ENCODE measurements at places on chromosomes 11 and 22.

DNA sequence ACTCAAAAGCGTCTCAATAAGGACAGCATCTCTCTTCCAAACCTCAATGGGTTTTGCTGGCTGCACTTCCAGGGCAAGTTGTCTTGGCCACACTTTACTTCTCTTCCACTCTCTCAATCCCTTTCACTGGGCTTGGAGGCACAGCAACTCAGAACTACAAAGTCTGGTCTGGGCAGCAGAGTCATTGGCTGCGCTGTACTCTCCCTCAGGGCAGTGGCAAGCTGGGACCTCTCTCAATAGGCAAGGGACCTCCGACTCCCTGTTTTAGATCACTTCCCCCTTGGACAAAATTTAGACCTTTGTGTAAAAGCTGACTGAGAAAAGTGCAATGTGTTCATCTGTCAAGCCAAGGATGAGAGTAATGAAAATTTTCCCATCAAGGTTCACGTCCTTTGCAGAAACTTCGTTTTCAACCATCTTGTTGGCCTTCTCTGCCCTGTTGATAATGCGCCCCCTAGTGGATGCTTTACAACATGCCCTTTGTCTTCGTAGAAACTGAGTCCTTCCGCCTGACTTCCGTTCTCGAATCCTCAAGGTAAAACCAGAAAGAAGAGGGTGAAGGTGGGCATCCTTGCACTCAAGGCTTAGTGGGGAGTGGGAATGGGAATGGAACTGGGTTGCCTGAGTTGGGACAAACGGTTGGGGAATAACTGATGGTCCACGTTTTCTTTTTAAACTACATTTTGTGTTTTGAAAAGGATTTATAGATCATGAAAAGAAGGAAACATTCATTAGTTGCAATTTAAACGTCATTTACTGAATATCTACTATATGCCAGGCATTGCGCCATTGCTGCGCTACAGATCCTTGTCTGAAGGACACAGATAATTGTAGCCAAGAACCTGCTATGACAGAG is 99.1 kb downstream of the CD44 start:
- DNase-seq: peak; percentile 88

GRCh38 chr22:19146215-19146968 is 1.9 kb upstream of the ESS2 start:
- no peak for DNase-seq

DNA sequence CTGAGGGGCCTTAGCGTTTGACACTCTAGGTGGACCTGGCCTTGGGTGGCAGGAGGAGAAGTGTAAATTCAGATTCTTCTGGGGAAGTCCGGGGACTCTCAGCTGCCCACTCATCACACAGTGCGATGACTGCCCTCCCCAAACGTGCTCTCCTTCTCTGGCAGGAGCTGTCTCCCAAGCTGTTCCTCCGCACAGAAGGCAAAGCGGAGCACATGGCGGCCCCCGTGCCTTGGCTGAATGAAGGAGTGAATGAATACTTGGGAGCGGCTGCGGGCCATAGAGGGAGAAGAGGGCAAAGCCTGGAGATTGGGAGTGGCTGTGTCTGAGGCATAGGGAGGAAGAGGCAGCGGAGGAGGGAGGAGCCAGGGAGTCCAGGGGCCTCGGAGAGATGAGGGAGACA is 6.9 kb upstream of the NAA40 start:
- DNase-seq: no peak

DNA sequence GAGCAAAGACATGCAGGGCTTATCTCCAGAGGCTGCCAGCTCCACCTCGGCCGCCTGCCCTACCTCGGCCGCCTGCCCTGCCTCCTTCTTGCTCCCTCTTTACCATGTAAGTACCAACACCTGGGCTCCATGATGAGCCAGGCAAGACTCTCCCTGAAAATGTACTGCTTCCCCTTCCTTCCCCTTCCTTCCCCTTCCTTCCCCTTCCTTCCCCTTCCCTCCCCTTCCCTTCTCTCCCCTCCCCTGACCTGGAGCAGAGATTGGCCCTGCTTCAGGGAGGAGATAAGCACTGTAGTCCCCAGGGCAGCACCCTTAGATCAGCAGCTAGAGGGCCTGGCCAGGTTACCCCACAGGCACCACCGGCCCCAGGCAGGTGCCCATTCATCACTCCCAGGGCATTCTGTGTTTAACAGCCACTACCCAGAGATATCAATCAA is 25.4 kb upstream of the ADORA2A start:
- DNase-seq: no peak

DNA sequence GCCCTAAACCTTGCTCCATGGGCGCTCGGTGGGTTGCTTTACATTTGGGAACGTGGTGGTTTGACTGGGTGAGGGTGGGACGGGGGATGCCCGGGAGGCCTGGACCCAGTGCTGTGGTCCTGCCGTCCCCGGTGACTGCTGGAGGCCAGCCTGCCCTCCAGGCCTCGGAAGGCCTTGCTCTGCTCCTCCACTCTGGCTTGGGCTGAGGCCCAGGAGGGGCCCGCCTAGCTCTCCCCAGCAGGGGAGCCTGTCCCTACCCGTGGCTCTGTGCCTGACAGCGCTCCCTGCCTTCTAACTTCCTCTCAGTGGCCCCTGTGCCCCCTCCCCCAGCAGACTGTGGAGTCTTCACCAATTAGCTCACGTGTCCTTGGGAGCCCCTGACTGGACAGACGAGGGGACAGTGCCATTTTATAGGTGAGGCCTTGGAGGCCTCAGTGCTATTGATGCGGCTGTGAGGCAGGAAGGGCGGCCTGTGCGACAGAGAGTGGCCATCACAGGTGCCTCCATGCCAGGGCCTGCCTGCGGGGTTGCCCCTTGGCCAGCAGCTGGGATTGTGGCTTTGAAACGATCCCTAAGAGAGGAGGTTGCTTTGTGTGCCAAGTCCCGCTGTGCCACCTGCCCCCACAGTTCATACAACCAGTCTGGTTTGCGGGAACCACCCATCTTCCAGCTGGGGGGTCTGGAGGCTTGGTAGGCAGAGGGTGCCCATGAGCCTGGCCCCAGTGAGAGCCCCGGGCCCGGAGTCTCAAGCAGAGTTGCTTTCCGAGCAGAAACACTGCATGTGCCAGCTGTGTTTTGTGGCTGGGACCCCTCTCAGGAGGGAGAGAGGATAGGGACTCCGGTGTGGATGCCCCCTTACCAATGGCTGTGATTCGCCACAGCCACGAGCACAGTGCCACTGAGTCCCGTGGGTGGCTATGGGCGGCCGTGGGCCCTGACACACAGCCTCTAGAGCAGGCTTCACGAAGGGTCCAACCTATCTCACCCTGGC is 17.7 kb downstream of the TPCN2 start:
- DNase-seq: no peak

DNA sequence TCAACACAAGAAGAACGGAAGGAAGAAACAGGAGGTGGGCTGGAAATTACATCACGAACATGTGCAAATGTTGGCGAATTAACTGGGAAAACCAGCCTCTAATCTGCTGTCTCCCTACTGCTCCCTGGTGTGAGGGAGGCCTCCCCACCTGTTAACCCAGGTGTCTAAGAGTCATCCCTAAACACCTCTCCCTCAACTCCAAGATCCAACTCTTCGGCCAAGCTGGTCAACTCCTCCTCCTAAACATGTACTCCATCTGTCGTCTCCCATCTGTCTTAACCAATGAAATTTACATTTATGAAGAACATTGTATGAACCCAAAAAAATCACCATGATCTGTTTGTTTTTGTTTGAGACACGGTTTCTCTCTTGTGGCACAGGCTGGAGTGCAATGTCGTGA is 154.2 kb downstream of the LARGE1 start:
- DNase-seq: no peak

DNA sequence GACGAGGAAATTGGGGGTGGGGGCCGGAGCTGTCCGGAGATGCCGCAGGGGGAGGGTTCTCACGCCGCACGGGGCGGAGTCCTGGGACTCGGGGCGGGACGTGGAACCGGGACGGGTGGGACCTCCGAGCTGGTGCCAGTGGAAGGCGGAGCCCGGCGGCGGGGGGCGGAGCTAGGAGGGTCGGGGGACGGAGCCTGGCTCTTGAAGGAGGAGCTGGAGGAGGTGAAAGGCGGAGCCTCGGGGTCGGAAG is 271 bp downstream of the FKBP2 start:
- peak; percentile 100 for DNase-seq

DNA sequence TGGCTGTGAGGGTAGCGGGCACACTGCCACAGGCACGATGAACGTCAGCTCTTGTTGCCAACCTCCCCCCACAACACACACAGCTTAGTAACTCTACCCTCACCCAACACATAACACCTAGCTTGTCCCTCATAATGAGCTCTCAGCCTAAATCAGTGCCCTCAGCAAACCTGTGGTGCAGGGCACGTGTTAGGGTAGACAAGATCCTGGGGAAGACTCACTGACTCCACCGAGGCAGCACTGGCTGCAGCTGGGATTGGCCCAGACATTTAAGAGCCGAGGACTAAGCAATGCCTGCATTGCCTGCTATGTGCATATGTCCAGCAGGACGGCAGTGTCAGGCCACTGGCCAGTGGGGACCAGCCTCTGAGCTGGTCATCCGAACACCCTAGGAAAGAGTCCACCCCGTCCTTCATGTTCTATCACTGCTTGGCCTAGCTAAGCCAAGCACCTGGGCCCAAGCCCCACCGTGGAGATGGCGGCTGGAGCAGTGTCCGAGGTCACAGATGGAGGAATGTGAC is 32.9 kb upstream of the TRIM29 start:
- DNase-seq: no peak

DNA sequence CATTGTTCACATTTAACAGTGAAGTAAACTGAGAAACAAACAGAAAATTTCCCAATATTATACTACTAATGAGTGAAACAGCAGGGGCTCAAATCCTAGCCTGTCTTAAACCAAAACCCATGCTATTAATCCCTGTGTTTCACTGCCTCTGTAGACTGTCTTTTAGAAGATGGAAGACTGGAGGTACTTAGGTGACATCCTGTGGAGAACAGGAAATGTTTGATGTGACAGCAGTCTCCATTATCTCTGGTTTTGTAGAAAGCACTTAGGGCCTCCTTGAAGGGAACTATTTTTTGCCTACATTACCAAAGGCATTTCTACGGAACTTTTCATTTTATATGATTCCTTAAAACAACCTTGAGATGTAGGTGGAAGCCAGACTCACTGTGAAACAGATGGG is 288.1 kb upstream of the SORL1-AS1 start:
- DNase-seq: no peak

DNA sequence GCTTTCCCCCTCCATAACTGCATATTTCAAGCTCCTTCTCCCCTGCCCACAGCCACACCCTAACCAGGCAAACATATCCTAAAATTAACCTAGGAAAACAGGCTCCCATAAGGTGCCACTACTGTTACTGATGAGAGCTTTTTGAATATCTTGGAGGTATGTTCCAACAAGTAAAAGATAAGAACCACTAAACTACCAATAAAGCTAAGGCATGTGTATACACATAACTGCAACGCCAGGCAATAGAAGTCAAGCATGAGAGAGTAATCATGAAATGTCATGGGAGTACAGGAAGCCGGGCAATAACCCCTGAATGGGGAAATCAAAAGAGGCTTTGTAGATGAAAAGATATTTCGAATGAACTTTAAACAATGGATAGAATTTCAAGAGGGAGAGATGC is 9.3 kb downstream of the MMP13 start:
- no peak for DNase-seq

GRCh38 chr11:44591557-44591956 is 26.1 kb downstream of the CD82 start:
- no peak for DNase-seq

DNA sequence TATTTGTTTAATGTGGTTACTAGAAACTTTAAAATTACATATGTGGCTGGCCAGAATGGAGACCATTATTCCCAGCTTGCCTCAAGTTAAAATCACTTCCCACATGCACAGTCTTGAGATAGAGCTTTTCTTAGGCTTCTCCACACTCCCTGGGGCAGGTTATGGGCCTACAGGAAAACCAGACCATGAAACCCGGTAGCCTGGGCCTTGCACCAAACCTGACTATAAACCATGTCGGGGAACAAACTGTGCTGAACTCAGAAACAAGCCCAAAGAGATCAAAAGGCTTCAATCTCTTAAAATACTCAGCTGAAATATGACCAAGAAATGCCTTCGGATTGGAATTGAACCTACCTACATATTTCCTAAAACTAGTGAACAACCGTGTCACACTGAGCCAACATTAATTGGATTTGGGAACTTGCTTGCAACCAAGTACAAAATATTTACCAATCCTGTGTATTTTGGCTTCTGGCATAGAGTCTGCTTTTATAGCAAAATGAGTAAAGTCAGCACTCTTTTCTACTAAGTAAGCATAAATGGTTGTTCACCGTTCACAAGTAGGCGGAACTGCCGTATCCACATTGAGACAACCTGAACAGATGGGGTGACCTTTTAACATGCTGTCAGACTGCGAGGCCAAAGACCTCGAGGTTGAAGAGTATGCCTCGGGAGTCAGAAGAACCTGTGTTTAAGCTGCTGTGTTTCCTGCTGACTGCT is 199.5 kb downstream of the FAM76B start:
- DNase-seq: no peak

GRCh38 chr22:46280063-46280817 is 12.4 kb downstream of the TTC38 start:
- DNase-seq: no peak

DNA sequence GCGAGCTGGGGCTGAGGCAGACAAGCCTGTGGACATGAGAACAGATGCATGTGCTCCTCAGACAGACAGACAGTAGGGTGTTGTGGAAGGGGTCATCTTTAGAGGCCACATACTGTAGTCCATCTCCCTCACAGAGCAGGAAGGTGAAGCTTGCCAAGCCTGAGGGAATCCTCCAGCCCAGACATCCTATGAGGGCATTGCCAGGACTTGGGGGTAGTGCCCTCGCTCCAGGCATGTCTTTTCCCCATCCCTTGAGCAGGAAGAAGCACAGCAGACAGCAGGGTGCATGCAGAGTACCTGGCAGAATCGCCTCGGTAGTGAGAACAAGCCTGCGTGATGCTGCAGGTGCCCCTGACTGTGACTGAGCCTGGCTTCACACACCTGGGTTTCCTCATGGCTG is 66.5 kb upstream of the CLDN5 start:
- DNase-seq: no peak

- no peak for DNase-seq
Observed at GRCh38 chr22:37132773-37133172, 16.9 kb downstream of the IL2RB start.

GRCh38 chr11:3197044-3197695 is 21.4 kb downstream of the MRGPRG start:
- DNase-seq: no peak

GRCh38 chr11:56910785-56911184 is 77.9 kb upstream of the OR5AK2 start:
- no peak for DNase-seq

- DNase-seq: no peak
Observed at GRCh38 chr11:115739146-115739545, 234.9 kb upstream of the CADM1 start.

DNA sequence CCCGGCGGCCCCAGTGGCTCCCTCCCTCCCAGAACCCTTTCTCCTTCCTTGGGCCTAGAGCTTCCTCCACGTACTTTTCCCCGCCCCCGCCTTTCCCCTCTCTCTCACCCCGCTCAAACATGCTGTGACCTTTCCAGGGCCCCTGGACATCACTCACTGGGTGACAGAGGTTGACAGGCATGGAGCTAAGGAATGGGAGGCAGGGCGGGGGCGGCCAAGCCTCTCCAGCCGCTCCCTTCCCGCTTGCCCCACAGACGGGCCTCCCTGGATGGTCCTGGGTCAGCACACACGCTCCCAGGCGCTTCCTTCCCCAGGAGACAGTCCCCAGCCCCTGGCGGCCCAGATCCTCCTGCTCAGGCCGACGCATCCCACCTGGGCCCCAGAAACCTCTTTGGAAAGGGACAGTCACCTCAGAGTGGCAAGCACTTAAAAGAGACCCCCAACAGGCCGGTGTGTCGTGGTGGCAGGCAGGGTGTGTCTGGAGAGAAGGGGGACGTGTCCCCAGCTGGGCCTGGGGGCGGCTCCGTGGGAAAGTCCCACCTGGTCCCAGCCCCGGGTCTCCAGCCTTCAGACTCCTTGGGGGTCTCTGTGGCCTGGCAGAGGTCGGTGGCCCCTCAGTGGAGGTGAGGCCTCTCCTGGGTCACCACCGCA is 8.8 kb downstream of the H19 start:
- peak; percentile 10 for DNase-seq
